ENCODE measurements at places on chromosomes 4 and X.

DNA sequence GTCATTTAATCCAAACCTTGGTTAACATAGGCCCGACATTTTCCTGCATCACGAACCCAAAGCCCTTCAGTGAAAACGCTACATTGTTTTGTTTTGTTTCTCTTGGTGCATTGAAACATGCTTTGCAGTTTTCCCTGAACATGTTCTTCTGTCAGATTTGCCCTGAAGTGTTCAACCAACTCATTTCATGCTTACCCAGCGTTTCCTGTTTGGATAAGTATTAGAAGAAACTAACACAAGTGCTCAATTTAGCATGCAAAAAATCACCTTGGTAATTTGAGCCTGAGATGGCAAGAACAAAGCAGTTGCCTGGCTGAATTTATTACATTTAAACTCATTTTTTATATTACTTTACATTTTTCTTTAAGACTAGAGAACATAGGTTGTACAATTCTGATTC, 160.1 kb upstream of the VCX3A start:
- DNase-seq, result no peak

DNA sequence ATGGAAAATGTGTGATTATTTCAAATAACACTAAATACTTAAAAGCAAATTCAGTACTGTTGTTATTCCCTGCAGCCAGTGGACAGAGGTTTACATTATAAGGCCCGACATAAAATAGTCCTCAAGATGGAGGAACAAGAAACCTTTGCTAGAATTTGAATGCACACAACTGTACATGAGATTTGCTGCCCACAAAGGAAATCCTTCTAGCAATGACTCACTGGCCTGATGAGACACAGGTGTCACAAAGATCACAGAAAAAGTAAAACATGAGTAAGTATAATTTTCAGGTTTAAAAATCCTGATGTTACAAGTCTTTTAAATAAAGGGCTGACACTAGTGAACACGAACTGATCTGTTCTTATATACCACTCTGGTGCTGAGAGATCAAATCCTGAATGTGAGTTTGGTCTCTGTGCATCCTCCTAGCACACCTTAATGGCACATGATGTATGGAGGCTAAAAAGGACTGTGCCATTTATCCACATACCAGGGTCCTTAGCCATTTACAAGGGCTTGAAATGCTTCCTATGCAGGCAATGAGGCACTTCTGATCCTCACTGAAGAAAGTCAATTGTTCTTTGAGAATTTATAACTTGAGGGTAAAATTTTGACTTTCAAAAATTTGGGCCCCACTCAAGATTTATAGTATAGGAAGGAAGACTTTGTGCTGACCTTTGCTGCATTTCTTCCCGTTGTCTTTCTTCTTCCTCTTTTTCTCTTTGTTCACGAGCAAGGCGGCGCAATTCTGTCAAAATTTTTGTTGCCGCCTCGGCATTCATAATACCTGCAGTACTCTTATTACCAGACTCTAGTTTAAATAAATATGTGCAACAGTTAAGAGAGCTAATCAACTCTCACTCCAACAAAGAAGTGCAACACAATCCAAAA, 23.0 kb downstream of the MAP7D3 start:
- DNase-seq, result no peak

DNA sequence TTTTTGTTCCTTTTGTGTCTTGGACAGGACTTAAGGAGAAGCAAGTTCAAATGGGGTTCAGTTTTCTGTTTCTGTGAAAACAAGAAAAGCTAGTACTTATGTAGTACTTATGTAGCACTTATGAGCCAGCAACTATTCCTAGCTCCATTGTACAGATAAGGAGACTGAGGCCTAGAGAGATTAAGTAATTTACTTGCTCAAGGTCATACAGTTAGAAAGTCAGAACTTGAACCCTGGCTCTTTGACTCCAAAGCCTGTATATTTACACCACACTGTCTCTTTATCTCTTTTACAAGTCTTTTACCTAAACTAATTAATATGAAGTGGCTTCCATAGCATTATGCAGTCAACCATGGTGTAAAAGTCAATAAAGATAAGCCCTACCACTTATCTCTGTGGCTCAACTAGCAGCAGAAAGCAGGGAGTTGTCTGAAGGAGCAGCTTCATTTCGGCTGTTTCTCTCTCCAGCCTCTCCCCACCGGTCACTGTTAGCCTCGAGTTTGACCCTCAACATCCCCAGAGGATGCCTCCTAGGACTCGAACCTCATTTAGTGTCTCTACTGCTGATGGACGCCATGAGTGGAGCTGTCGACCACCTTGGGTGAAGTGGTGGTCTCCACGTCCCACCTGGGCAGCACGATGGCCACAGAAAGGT, 209.9 kb downstream of the SHROOM3 start:
- no peak for DNase-seq

GRCh38 chr4:55409468-55410171, 13.9 kb downstream of the TMEM165 start:
- peak; percentile 69 for DNase-seq

- no peak for DNase-seq
These were observed 184.3 kb downstream of the QDPR start for GRCh38 chr4:17327591-17327990.

GRCh38 chrX:134538316-134538715, 78.4 kb downstream of the HPRT1 start:
- no peak for DNase-seq

- no peak for DNase-seq
These were observed 741.3 kb downstream of the PCDH7 start for GRCh38 chr4:31461421-31461820.

GRCh38 chr4:186250760-186251159, 15.2 kb upstream of the F11 start:
- no peak for DNase-seq

DNA sequence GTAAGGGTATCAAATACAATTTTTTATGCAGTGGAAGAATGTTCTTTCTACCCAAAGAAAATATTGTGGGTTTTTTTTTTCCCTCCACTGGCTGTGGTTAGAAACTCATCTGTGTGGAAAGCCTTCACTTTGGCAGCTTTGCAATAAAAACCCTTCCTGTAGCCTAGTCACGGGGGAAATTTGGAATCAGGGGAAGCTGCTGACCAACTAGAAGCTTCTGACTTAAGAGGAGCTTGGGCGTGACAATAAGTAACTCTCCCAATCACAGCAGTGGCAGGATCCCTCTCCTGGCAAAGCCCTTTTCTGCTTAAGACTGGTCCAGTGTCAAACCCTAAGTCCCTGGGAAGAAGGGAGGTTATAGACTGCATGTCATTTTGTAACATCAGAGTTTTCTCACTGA, 87.9 kb downstream of the LRRC66 start:
- DNase-seq, result no peak

DNA sequence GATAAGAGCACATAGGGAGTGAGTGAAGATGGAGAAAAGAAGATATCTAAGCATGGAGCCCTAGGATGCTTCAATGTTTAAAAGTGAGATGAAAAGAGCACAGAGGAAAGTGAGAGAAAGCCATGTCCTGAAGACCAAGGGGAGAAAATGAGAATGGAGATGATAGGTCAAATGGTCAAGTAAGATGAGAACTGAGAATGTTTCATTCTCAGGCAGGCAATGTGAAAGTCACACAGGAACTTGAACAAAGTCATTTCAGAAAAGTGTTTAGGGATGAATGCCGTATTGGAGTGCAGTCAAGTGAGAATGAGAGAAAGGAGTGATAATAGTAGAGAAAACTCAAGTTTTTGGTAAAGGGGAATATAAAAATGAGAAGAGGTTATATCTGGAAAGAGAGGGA, 148.7 kb upstream of the PTCHD1 start:
- DNase-seq, result no peak

GRCh38 chr4:28883211-28883610, 1837.0 kb upstream of the PCDH7 start:
- DNase-seq, result no peak

GRCh38 chrX:20244931-20245330, 21.8 kb downstream of the RPS6KA3 start:
- DNase-seq, result no peak

GRCh38 chr4:76955182-76955581, 5.6 kb downstream of the SEPTIN11 start:
- no peak for DNase-seq

DNA sequence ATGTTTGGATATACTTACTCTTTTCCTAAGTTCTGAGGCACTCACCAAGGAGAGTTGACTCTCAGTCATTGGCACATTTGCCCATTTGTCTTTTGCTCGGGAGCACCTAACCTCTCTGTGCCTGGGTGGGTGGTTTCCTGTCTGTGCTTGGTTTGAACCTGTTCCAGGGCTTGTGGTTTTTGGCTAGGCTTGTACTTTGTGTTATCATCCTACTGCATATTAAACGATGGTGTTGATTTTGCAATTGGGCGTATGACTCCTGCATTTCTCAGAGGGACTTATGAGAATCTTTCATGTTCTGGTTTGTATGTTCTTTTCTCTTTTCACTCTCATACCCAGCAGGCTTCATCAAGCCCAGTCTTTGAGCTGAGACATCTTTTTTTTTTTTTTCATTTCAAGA, 161.7 kb downstream of the BTC start:
- DNase-seq, result no peak

- DNase-seq, result no peak
These were observed 52.3 kb upstream of the ENPP6 start for GRCh38 chr4:184269879-184270430.

DNA sequence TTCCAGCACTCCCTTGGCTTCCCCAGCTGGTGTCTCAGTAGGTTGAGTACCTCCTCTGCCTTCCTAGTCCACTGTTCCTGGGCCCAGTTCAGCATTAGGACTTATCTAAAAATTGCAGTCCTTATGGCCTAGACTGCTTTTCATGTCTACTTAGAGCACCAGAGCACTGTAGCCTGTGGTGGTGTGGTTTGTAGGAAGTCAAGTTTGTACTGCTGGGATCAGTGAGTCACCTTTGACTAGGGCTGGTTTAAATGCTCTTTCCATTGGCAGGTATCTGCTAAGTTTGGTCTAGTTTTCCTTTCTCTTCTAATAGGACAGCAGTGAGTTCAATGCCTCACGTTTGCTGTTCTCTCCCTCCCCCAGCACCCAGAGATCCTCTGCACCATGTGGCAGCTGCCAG, 233.6 kb upstream of the WDFY3 start:
- no peak for DNase-seq
